ENCODE measurements at places on chromosomes 4 and X. TPM values are rescaled to one million over a fixed set of nuclear protein-coding genes. Genes with fewer than 3 reads are reported as not detected.

The AMMECR1 gene
- 41.3 TPM for total RNA-seq

The COL4A6 gene
- total RNA-seq, result 26.9 TPM

The ADGRG4 gene
- not detected for total RNA-seq

The CT45A3 gene
- total RNA-seq, result not detected

The SLC16A2 gene
- total RNA-seq, result 2.1 TPM

The SYN1 gene
- not detected for total RNA-seq

The DTHD1 gene
- total RNA-seq, result 0.85 TPM

The NSD2 gene
- total RNA-seq, result 36.9 TPM

The MID1 gene
- 3.0 TPM for total RNA-seq

The BEX4 gene
- total RNA-seq, result 22.7 TPM

The MAGEA6 gene
- not detected for total RNA-seq

Data from tracheal epithelial cell (primary cell).